Aorta (tissue), 5 donors: ENCODE measurements at places on chromosomes 2 and 18.
A peak's percentile ranks its signal among the peaks of the same experiment; 100 is the strongest.

DNA sequence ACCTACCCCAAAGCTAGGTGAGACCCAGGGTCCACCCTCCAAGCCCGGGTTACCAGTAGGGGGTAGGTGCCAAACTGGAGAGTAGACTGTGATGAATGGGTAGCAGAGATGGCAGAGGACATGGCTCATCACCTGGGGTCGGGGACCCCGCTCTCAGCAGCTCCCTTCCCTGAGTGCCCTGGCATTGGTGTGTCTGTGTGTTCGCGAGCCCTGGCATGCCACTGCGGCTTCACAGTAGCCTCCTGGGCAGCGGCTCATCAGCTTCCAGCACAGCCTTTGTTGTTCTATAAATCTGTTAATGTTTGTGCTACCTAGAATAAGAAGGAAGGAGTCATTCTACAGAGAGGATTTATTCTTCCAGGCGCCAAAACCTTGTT, 62.6 kb upstream of the ALPP start:
- no peak for DNase-seq

DNA sequence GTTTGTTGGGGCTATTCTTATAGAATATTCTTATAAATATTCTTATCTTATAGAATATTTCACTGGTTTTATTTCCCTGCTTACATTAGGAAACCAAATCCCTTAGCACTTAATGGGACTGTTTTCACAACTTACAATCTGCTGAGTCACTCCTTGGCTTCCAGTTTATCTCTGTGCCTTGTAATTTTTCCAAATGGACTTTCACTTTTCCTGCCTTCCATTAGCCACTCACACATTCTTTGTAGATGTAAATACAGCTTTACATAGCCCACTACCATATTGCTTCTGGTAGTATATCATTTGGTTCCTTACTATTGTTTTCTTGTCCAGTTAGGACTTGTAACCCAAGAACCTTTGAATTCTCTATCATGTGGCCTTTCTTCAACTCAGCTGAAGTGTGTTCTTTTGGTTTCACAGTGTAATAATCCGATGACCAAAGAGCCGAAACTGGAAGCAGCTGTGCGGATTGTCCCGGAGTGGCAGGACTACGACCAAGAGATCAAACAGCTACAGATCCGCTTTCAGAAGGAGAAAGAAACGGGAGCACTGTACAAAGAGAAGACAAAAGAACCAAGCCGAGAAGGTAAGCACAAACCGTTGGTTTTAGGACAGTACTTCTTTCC, 96.1 kb downstream of the UGGT1 start:
- DNase-seq, result no peak

- peak; percentile 63 for DNase-seq
These were observed 207.5 kb downstream of the SPP2 start for GRCh38 chr2:234257859-234258561.

- DNase-seq, result no peak
These were observed 239.0 kb upstream of the CXCR4 start for GRCh38 chr2:136357007-136357380.

- no peak for DNase-seq
These were observed 149.6 kb upstream of the GALNT5 start for GRCh38 chr2:157107877-157108276.

DNA sequence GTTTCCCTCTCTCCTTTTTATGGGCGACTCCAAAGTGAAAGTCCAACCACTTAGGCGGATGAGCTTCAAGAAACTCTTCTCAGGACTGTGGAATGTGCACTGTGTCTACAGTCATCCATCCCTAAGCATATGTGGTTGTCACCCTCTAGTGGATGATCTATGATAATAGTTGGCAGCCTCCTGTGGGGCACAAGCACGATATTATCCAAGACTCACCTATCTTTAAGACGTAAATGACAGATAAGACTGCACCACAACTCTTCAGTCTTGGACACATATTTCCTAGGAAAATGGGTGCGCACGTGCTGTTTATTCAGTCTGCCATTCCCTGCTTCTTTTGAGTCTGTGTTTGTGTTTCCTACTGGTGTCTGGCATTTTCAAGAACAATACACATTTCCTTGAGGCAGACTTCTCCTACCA, 145.5 kb upstream of the CTAGE1 start:
- no peak for DNase-seq

DNA sequence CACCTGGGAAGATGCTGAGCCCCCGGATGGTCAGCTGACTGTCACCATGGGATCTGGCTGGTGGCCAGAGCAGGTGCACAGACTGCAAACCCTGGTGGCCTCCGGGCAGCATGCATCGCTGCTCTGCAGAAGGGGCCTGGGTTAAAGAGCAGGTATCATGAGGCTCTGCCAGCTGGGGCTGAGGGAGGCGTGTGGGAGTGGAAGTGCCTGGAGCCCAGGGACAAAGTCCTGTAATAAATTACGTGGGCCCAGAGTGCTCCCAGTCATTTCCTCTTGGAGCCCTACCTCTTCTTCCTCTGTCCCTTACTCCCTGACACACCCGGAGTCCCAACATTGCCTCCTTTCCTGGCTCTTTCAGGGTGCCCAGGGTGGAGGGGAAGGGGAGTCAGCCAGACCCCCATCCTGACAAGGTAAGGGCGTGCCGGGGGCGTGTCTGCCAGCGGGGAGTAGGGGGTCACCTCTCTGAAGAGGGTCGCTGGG, at the start of gene MYO7B:
TSS of gene MYO7B (plus strand) at position 262 of the 480 bp plus-strand sequence. CDS start 24,040 bp downstream, outside the sequence.
- DNase-seq, result no peak

GRCh38 chr18:67550872-67551520, 34.5 kb upstream of the DSEL start:
- no peak for DNase-seq

GRCh38 chr2:113172721-113173541, 840 bp upstream of the PSD4 start:
- DNase-seq, result no peak

DNA sequence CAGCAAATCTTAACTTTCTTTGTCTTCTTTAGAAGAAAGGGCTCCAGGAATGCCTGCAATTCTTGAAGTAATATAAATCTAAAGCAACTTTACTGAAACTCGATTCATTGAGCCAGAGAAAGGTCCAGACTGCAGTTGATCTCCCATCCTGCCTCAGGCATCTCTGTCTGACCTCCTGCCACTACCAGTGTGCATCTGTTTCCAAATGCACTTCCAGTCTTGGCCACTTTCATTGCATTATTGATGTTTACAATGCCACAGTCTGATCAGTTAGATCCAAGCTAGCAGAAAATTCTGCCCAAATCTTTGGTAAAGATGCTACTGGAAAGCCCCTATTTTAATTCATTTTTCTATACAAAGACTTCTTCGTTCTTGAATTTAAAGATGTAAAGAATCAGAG, 158.0 kb downstream of the RAPGEF4 start:
- DNase-seq, result no peak

- peak; percentile 15 for DNase-seq
These were observed 34.3 kb downstream of the INHBB start for GRCh38 chr2:120379916-120380893.

DNA sequence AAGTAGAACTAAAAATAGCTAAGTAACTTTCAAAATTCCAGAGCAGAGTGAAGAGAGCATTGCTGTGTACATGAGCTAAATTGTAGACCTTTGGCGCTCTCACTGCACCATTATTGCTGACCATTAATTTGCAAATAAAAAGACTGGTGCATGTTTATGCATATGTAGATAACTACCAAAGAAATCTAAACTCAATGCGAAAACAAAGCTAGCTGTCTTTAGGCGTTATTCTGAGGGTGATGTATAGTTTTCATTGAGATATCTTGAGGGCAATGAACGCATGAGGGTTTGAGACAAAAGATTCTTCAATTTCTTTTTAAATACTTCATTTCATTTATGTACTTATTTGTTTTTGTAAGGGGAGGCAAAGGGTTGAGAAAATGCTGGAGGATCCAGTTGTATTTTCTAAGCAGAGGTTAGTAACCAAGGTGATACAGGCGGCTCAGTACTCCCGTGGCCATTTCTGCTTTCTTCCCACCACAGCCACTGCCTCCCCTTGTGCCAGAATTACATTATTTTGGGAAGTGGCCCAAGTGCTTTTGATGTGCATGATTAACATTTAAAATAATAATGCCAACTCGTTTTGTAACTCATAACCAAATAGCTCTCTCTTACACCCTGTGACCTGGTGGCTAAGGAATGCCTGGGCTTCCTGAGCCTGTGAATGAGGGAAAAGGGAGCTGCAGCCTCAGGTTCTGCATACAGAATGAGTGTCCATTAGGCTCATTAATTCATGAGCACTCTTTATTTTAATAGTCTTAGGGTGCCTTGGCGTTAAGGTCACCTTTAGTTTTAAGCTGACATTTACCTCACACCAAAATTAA, 797.8 kb upstream of the GYPC start:
- DNase-seq, result no peak

DNA sequence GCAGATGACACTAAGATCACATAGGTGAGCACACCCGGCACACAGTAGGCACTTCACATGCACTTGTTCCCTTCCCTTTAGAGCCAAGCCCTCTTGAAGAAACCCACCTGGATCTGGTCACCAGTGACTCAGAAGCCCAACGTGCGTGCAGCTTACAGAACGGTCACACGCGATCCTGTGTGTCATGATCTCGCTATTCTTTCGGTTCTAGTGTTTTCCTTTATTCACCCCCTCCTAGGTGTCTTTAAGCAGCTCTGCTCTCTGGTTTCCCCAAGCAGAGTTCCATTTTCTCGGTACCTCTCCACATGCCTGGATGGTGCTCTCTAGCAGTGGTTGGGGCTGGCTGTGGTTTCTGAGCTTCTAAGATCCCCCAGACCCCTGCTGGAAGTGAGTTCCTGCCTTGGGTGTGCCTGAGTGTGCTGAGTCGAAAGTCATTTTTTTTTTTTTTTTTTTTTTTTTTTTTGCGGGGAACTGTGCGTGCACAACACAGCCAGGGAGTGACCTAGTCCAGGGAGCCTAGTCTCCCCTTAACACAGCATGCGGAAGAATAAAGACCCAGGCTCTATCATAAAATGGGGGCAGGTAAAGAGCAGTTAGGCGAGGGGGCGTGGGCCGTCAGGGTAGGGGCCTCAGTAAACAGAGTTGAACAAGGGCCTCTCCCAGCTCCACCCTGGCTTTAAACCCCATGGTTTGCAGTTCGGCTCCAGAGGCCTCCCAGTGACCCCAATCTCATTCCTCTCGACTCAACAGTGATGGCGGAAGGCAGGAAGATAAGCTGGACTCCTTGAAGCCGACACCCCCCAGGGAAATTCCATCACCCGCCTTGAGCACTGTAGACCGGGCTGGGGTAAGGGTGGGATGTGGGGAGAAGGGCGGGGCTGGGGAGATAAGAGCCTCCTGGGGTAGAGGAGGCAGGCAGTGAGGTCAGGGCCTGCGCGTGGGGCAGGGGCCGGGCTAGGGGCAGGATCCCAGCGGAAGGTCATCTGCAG, 29.8 kb upstream of the DNMT3A start:
- DNase-seq, result peak; percentile 53

- peak; percentile 31 for DNase-seq
These were observed 439.4 kb upstream of the CDH19 start for GRCh38 chr18:67043276-67043675.

DNA sequence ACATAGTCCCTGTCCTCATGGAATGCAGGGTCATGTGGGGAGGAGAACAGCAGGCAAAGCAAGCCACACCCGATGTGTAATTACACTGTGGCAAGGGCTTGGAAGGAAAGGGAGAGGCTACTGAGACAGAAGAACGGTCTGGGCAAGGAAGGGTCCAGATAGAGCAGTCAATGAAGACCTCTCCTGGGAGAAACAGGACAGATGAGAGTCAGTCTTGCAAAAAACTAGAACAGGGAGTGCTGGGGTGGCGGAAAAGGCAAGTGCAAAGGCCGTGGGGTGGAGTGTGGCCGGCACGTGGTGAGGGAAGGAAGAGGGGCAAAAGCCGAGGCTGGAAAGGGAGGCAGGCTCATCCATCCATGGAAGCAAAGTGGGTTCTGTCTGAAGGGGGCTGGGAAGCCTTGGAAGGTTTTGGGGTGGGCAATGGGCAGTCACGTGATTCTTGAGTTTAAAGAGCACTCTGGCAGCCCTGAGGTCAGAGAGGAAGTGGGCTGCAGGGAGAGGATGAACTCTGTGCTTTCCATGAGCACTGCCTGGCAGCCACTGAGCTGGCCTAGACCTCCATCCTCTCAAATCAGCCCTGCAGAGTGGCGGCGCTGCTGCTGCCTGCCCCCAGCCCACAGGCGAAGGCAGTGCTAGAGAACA, 182.2 kb downstream of the INHBB start:
- no peak for DNase-seq

- no peak for DNase-seq
These were observed 74.9 kb downstream of the ATL2 start for GRCh38 chr2:38301969-38302702.

DNA sequence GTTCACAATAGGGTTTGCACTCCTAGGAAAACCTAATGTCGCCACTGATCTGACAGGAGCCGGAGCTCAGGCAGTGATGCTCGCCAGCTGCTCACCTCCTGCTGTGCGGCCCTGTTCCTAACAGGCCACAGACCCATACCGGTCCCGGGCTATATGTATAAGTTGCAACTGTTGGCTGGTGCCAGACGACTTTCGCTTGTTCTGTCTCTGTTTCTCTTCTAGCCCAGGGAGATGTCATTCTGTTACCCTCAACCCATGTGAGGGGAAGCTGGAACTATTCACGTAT, 170.3 kb downstream of the BCL2 start:
- no peak for DNase-seq

DNA sequence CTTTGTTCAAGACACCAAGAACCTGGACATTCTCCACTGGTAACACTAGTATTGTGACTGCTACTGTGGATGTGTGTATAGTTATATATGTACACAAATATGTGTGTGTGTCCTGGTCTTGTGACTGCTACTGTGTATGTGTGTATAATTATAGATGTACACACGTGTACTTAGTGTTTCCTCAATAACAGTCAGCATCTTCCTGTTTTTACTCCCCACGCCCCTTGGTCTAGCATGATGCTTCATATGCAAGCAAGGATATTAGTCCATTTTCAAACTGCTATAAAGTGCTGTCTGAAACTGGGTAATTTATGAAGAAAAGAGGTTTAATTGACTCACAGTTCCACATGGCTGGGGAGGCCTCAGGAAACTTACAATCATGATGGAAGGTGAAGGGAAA, 802.7 kb downstream of the RNF144A start:
- no peak for DNase-seq

DNA sequence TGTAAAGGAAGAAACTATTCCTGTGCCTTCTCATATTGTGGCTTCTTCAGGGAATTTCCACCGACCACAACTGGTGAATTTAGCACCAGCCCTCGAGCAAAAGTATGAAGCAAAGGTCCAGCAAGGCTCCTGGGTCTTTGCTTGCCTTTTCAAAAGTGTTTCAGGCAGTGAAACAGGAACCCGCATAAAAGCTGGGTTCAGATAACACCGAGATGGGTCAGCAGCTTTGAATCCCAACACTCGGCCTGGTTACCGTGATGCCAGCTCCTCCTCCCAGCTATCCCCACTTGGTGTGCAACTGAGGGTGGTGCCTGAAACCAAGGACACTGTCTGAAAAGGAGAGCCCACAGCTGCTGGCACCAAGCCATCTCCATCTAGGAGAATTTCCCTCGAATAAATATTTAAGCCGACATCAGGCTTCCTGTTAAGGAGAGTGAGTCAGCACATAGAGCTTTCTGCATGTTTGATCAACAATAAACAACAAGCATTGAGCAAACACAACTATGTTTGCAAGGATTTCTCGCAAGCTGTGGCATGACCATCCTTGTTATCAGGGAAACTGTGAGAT, 69.5 kb downstream of the ANTXR1 start:
- no peak for DNase-seq

GRCh38 chr2:188808947-188809355, 165.2 kb upstream of the COL3A1 start:
- DNase-seq, result no peak
